Esophagus mucosa (tissue), 1 donor: ENCODE measurements at places on chromosomes 3 and 15. TPM values are rescaled to one million over a fixed set of nuclear protein-coding genes. Genes with fewer than 3 reads are reported as not detected.

- ATAC-seq, result no peak
Observed at GRCh38 chr15:99404454-99404853, 153.2 kb downstream of the LRRC28 start.

DNA sequence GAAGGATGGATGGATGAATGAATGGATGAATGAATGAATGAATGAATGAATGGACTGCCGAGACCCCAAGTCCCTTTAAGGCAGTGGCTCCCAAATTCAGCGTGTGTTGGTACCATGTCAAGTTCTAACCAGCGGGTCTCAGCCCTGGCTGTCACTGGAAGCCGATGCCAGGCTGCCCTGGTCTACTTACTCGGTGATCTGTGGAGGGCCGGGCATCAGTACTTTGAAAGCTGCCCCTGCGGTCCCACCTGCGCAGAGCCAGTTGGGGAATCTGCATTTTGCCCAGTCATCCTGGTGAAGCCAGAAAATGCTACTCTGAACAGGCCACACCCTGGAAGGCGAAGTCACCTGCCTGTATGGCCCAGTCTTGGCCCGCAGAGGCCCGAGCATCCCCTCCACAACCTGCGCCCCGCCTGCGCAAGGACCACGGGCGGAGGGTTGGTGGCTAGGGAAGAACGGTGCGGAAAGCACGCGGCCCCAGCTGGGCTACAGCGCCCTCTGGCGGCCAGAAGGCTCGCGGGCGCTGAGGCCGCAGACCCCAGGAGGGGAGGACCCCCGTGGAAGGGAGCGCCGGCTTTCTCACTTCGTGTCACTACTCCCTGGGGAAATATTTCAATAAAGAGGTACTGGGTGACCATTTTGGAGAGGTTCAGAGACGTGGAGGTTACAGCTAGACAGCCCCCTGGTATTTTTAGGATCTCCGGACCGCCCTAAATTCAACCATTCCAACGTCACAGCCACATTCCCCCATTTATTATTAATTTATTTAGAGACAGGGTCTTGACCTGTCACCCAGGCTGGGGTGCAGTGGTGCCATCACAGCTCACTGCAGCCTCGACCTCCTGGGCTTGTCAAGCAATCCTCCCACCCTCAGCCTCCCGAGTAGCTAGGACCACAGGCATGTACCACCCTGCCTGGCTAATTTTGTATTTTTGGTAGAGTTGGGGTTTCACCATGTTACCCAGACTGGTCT is 34.9 kb downstream of the PRKCD start:
- ATAC-seq, result peak; percentile 63

DNA sequence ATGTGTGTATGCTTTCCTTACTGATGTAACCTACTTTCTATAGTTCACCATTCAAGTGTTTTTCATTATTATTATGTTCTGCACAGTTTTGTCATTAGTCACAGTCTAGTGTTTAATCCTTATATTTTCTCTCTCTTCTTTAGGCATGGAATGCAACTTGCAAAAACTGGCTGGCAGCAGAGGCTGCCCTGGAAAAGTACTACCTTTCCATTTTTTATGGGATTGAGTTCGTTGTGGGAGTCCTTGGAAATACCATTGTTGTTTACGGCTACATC is 6.9 kb downstream of the SUCNR1 start:
- ATAC-seq, result no peak

DNA sequence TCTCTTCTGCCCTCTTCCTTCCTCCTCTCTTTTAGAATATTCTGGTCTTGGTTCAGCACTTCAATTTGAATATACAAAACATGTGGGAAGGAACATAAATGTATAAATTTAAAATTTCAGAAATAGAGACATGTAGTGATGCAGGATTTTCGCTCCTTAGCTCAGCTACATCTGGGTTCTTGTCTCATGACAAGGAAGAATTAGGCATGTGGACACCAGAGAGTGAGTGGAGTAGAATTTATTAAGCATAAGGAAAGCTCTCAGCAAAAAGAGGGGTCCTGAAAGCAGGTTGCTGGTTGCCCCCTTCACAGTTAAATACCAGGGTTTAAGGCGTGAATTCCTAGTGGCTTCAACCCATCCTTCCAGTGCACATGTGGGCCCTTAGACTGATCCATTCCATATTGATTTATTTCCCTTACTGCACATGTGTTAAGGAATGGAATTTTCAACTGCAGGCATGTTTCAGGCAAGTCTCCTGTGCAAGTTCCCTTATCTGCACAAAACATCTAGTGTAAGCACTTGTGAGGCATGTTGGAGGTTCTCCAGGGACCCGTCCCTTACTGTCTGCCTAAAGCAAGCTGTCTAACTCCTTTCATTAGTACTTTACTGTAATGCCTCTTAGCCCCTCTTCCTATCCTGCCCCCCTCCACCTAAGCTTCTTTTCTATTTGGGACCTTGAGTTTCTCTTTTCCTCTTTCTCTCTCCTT is 133.2 kb upstream of the STRIT1 start:
- no peak for ATAC-seq

- ATAC-seq, result no peak
Observed at GRCh38 chr15:44208956-44209355, 13.9 kb upstream of the FRMD5 start.

DNA sequence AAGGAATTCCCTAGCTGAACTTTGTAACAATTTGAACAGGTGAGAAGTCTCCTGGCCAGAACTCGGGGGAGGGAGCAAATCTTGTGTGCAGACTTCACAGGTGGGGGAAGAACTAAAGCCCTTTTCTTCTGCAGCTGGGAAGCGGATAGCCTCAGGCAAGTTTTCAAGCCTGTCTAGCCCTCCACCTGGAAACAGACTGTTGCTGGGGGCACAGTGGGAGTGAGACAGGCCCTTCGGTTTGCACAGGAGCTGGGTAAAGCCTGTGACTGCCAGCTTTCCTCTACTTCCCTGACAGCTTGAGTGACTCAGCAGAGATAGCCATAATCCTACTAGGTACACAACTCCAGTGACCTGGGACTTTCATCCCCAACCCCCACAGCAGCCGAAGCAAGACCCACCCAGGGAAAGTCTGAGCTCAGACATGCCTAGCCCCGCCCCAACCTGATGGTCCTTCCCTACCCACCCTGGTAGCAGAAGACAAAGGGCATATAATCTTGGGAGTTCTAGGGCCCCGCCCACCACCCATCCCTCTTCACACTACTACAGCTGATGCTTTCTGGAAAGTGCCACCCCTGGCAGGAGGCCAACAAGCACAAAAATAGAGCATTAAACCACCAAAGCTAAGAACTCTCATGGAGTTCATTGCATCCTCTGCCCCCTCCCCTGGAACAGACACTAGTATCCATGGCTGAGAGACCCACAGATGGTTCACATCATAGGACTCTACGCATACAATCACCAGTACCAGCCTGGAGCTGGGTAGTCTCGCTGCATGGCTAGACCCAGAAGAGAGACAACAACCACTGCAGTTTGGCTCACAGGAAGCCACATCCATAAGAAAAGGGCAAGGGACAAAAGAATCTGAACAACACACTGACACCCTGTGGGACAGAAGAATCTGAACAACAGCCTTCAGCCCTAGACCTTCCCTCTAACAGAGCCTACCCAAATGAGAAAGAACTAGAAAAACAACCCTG is 479.0 kb downstream of the RAP2B start:
- peak; percentile 89 for ATAC-seq

DNA sequence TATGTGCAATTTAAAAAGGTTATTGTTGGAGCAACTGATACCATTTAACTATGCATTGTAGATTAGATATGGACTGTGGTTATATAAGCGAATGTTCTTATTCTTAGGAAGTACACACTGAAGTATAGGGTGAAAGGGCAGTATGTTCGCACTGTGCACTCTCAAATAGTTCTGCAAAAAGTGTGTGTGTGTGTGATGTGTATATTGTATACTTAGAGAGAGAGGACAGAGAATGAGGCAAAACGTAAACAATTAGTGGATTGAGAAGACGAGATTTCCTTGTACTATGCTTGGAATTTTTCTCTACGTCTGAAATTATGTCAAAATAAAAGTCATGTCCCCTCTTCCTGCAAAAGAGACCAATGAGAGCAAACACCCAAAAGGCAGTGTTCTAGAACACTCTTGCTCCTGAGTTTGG is 30.4 kb downstream of the LSM3 start:
- ATAC-seq, result no peak

DNA sequence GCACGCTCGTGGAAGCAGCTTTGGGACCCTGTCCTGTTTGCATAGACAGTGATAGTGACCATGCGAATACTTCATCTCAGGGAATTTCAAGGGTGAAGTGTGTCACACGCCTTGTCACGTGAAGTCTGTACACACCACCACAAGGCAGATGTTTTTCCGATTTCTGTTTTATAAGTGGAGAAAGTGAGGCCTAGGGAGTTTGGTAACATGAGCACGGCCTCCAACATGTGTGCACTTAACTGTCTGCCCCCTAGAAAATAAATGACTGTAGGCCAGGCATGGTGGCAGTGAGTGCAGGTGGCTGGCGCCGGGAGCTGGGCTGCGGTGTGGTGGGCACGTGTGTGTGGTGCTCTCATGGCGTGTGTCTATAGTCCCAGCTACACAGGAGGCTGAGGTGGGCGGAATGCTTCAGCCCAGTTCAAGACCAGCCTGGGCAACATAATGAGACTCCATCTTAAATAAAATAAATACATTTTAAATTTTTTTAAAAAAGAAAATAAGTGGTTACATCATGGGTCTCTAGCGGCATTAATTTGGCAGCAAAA is 42.0 kb downstream of the WHAMM start:
- no peak for ATAC-seq

Gene IL17RE
- 12.9 TPM for total RNA-seq

Gene SUSD5
- total RNA-seq, result 0.08 TPM

Gene SEC22A
- 11.6 TPM for total RNA-seq

Gene CYP19A1
- total RNA-seq, result not detected

Gene MTFMT
- 9.8 TPM for total RNA-seq
